ENCODE measurements at places on chromosomes 1 and 21.
A peak's percentile ranks its signal among the peaks of the same experiment; 100 is the strongest.

DNA sequence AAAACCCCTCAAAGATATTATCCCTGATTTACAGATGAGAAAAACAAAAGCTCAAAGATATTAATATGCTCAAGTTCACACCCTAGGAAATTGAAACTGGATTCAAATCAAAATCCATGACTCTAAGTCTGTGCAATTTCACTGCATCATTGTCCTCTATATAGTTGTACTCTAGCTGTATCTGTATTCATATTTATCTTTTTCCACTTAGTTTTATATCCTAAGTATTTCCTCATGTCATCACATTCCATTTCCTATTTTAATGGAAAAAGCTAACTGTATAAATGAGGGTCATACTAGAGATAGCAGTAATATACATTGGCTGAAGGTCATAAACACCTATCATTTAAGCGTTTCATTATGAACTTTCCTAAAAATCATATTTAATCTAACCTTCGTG is 42.2 kb upstream of the RALGPS2 start:
- H3K4me3 ChIP-seq: no peak overlapping the region
- no peaks in the 10 kb centered on the region for H3K36me3 ChIP-seq
- peaks cover 2% of the 10 kb centered on the region for H3K27me3 ChIP-seq
- DNase-seq: no peak
- H3K4me1 ChIP-seq: no peaks in the 10 kb centered on the region

GRCh38 chr21:37546299-37546908 is 179.8 kb downstream of the DYRK1A start:
- H3K4me1 ChIP-seq: peaks cover 18% of the 10 kb centered on the region
- H3K27me3 ChIP-seq: peaks cover 31% of the 10 kb centered on the region
- H3K4me3 ChIP-seq: no peak overlapping the region
- no peak for DNase-seq
- peaks cover 2% of the 10 kb centered on the region for H3K36me3 ChIP-seq

- H3K27ac ChIP-seq: no peak overlapping the region
- no peaks in the 10 kb centered on the region for H3K27me3 ChIP-seq
- no peak for DNase-seq
- H3K36me3 ChIP-seq: no peaks in the 10 kb centered on the region
Observed at GRCh38 chr21:35259457-35259856, 210.4 kb upstream of the RUNX1 start.

DNA sequence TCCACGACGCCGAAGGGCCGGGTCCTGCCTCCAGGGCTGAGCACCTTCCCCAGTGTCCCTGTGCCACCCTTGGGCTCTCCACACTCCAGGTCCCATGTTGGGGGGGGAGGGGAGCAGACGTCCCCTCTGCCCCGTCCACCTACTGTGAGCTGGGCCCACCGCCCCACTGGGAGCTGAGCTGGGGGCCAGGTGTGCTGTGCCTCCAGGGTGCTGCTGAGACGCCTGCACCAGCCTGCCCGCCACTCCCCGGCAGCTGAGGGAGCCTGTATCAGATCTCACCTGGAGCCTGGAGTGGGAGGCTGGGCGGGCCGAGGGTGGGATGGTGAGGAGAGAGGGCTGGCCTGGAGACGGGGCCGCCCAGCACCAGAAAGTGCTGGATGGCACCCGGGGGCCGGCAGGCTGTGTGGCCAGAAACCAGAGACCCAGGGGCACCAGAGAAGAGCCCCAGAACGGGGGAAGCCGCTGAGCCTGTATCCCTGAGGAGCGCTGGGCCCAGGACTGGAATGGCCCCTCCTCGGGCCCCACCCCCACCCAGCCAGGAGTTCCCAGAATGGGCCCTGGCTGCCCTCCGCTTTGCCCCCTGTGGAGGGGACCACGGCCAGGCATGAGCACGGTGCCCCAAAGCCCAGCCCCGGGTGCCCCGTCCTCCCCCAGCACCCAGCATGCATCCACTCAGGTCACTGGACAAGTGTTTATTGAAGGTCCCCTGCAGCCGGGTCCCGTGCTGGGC is 3.4 kb downstream of the TNFRSF18 start:
- no peak for DNase-seq
- peaks cover 5% of the 10 kb centered on the region for H3K36me3 ChIP-seq
- peaks cover 11% of the 10 kb centered on the region for H3K4me1 ChIP-seq
- peak overlapping the region; percentile 7 for H3K4me3 ChIP-seq

GRCh38 chr1:2607641-2608091 is 21.1 kb downstream of the PRXL2B start:
- H3K27me3 ChIP-seq: no peaks in the 10 kb centered on the region
- DNase-seq: no peak
- H3K27ac ChIP-seq: no peak overlapping the region

DNA sequence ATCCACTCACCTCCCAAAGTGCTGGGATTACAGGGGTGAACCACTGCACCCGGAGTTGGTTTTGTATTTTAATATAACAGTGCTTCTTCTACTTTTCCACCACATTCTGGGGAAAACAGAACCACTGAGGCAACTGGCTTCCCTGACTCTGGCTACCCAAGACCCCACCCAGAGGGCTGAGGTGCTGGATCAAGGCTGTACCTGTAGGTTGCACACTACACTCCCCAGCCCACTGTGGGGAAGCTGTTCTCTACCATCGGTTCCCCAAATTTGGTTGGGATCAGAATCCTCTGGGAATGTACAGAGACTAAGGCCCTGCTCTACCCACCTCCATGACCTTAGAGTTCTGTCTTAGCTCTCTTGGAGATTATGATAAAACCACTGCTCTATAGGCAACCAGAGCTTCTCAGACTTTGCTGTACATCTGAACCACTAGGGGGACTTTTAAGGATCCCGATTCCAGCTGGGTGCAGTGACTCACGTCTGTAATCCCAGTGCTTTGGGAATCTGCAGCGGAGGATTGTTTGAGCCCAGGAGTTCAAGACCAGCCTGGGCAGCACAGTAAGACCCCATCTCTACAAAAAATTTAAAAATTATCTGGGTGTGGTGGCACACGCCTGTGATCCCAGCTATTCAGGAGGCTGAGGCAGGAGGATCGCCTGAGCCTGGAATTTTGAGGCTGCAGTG is 51.6 kb downstream of the GNG4 start:
- peaks cover 17% of the 10 kb centered on the region for H3K27me3 ChIP-seq
- peaks cover 12% of the 10 kb centered on the region for H3K4me1 ChIP-seq
- no peak overlapping the region for H3K4me3 ChIP-seq
- H3K27ac ChIP-seq: no peak overlapping the region
- H3K36me3 ChIP-seq: peaks cover 5% of the 10 kb centered on the region

GRCh38 chr1:31822766-31823165 is 6.9 kb upstream of the SPOCD1 start:
- H3K4me3 ChIP-seq: no peak overlapping the region
- no peak overlapping the region for H3K27ac ChIP-seq
- peaks cover 10% of the 10 kb centered on the region for H3K4me1 ChIP-seq
- no peaks in the 10 kb centered on the region for H3K36me3 ChIP-seq
- no peak for DNase-seq
